ENCODE measurements at places on chromosomes 11 and 22. TPM values are rescaled to one million over a fixed set of nuclear protein-coding genes. Genes with fewer than 3 reads are reported as not detected.
A peak's percentile ranks its signal among the peaks of the same experiment; 100 is the strongest.

DNA sequence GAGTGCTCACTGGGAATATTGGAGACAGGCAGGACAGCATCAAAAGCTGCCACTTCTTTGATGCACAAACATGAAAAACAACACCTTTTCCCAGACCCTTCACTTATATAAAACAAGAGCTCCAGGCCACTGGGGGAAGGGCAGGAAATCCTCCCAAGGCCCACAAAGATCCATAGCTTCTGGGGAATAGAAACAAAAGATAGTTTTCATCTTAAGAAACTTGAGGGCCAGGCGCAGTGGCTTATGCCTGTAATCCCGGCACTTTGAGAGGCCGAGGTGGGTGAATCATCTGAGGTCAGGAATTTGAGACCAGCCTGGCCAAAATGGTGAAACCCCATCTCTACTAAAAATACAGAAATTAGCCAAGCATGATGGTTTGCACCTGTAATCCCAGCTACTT lies 15.3 kb downstream of the RTL6 start:
- H3K4me3 ChIP-seq, result no peak overlapping the region
- no peaks in the 10 kb centered on the region for H3K36me3 ChIP-seq
- peaks cover 3% of the 10 kb centered on the region for H3K27me3 ChIP-seq
- H3K4me1 ChIP-seq, result no peaks in the 10 kb centered on the region

DNA sequence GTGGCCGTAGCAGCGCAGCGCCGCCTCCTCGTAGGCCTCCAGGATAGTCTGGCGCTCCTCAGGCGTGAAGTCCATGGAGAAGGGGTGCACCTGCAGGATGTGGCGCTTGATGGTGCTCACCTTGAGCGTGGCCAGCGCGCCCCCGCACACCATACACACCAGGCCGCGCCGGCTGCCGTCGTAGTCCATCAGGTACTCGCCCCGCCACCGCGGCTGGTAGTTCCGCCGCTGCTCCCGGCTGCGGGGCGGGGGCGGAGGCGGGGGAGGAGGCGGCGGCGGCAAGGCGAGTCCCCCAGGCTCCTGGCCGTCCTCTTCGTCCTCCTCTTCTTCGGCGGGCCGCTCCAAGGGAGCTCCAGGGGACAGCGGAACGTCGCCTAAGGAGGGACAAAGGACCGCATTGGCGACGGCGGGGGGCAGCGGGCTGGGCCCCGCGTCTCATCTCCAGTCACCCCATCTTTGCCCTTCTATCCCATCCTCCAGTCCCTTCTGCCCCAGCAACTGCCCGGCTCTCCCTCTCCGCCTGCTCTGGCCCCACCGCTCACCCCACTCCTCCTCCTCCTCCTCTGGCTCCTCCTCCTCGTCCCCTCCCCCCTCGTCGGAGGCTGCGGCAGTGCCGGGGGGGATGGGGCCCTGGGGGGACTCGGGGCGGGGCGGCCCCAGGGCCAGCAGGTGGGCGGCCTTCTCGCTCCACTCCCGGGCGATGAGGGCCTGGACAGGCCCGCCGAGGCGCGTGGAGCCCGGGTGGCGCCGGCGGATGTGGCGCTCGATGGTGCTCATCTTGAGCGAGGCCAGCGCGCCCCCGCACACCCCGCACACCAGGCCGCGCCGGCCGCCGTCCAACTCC lies 4.9 kb downstream of the ZFTA start:
- H3K36me3 ChIP-seq, result peaks cover 2% of the 10 kb centered on the region
- H3K4me1 ChIP-seq, result peaks cover 31% of the 10 kb centered on the region
- DNase-seq, result no peak
- no peak overlapping the region for H3K27ac ChIP-seq
- no peak overlapping the region for H3K4me3 ChIP-seq

GRCh38 chr11:73155102-73155501 lies 13.0 kb upstream of the FCHSD2 start:
- no peaks in the 10 kb centered on the region for H3K27me3 ChIP-seq
- no peak overlapping the region for H3K27ac ChIP-seq
- H3K4me1 ChIP-seq, result peaks cover 99% of the 10 kb centered on the region
- no peaks in the 10 kb centered on the region for H3K36me3 ChIP-seq
- DNase-seq, result no peak
- no peak overlapping the region for H3K4me3 ChIP-seq

GRCh38 chr11:130095326-130095725 lies 25.6 kb downstream of the APLP2 start:
- DNase-seq, result no peak
- no peaks in the 10 kb centered on the region for H3K27me3 ChIP-seq
- no peak overlapping the region for H3K4me3 ChIP-seq
- H3K36me3 ChIP-seq, result peaks cover 5% of the 10 kb centered on the region

DNA sequence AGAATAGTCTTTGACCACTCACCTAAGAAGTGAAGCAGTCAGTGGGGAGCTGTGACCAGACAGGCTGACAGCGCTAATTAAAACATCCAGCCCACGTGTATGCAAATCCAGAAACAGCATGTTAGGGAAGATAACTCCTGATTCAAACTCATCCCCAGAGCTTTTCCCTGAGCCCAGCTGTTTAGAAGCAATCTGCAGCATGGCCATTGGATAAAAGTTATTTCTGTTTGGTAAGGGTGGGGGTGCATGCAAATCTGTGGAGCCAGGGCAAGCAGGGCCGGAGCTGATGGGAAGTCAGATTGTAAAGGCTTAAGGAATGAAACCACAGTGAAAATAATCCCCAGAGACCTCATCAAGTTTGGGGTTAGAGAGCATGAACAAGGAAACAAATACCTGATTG lies 247.9 kb upstream of the KIRREL3 start:
- H3K4me3 ChIP-seq, result no peak overlapping the region
- no peaks in the 10 kb centered on the region for H3K27me3 ChIP-seq
- no peaks in the 10 kb centered on the region for H3K4me1 ChIP-seq
- H3K27ac ChIP-seq, result no peak overlapping the region

DNA sequence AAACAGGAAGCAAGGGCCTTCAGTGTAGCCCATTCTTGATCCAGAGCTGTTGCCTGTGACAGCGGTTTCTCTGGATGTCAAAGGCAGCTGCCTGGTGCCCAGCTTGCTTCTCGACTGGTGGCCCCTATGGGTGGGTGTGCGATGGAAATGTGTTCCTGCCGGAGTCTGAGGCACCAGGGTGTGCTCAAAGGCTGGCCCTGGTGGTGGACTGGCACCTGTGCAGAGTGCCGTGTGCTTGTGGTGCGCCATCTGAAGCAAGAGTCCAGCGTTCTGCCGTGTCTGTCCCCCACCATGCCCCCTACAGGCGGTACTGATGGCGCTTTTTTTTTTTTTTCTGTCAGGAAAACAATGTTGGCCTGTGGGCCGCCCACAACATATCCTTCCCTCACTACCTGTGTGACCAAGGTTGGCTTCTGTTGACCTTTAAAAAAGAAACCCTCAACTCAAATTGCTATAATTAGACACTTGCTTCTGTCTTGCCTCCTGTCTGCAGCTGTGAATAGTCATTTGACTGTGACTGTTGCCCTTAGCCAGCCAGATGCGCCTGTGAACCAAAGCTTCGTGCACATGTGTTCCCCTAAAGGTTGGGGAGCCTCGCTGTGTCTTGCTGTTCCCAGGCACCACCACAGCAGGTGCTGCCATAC lies 4.7 kb upstream of the RANBP1 start:
- no peak overlapping the region for H3K4me3 ChIP-seq
- peak; percentile 61 for DNase-seq
- H3K27me3 ChIP-seq, result no peaks in the 10 kb centered on the region
- H3K4me1 ChIP-seq, result peaks cover 22% of the 10 kb centered on the region

DNA sequence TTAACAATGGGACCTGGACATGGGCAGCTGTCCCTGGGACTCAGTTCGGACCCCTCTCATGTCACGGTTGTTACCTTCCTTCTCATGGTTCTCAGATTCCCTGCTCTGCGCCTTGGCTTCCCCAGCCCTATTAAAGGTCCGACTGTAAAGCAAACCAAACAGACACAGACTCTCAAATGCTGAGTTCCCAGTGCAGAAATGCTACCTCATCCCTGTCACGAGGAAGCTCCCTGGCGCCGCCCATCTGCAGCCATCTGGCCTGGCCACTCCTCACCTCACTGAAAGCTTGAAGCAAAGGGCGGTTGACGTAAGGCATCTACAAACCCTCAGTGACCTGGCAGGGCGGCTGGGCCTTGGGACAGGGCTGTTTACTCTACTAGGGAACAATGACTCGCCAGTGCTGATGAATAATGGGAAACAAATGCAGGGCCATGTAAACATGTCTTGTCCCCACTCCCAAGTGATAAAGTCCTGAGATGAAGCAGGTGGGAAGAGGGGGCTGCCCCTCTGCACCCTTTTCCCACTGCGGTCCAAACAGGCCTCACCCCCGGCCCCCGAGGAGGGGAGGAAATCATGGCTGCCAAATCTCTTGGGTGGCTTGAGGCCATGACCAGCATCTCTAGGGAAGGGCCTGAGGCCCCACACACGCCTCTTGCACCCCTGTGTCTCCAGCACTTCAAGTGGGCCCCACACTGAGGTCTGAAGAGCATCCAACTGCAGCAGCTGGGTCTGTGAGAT lies 49.3 kb downstream of the SCUBE1 start:
- no peaks in the 10 kb centered on the region for H3K36me3 ChIP-seq
- no peak overlapping the region for H3K27ac ChIP-seq
- H3K4me3 ChIP-seq, result no peak overlapping the region
- peak; percentile 90 for DNase-seq
- peaks cover 70% of the 10 kb centered on the region for H3K27me3 ChIP-seq
- H3K4me1 ChIP-seq, result peaks cover 27% of the 10 kb centered on the region

- peaks cover 4% of the 10 kb centered on the region for H3K27me3 ChIP-seq
- no peaks in the 10 kb centered on the region for H3K36me3 ChIP-seq
- DNase-seq, result no peak
- H3K4me3 ChIP-seq, result no peak overlapping the region
- H3K4me1 ChIP-seq, result peaks cover 12% of the 10 kb centered on the region
- H3K27ac ChIP-seq, result no peak overlapping the region
These were observed 10.5 kb upstream of the CD3E start for GRCh38 chr11:118294053-118294452.

- peak overlapping the region; percentile 81 for H3K4me3 ChIP-seq
- no peak for DNase-seq
- H3K36me3 ChIP-seq, result peaks cover 24% of the 10 kb centered on the region
- H3K27ac ChIP-seq, result peak overlapping the region; percentile 93
- peaks cover 40% of the 10 kb centered on the region for H3K4me1 ChIP-seq
These were observed 128 bp downstream of the TAF10 start for GRCh38 chr11:6611963-6612212.

DNA sequence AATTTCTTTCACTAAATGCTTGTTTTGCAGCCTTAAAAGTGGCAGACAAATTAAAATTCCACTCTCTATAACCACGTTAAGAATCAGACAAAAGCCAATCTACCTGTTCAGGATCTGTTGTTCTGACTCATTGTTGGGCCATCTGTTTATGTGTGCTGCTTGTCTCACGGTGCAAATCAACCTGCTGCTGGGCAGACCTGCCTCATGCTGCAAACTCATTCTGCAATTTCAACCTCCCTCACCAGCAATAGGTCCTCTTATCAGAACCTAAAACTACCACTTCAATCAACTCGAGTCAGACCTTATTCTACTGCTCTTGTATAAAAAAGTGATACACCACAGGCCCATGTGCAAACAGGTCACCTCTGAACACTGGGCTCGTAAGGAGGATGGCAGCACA lies 75.1 kb downstream of the LARGE2 start:
- no peaks in the 10 kb centered on the region for H3K36me3 ChIP-seq
- H3K27ac ChIP-seq, result no peak overlapping the region
- H3K27me3 ChIP-seq, result no peaks in the 10 kb centered on the region
- no peak for DNase-seq
- H3K4me3 ChIP-seq, result no peak overlapping the region

- no peak overlapping the region for H3K27ac ChIP-seq
- H3K4me3 ChIP-seq, result no peak overlapping the region
- no peaks in the 10 kb centered on the region for H3K4me1 ChIP-seq
These were observed 352.1 kb downstream of the OPCML start for GRCh38 chr11:133180201-133180600.

- H3K4me3 ChIP-seq, result peak overlapping the region; percentile 42
- DNase-seq, result peak; percentile 65
- H3K4me1 ChIP-seq, result peaks cover 61% of the 10 kb centered on the region
- peak overlapping the region; percentile 42 for H3K27ac ChIP-seq
- H3K36me3 ChIP-seq, result no peaks in the 10 kb centered on the region
- H3K27me3 ChIP-seq, result 0 out of 3 replicates have a peak, but pooled peaks cover 5% of the 10 kb centered on the region
These were observed 8.3 kb downstream of the FXYD2 start for GRCh38 chr11:117816151-117816741.

DNA sequence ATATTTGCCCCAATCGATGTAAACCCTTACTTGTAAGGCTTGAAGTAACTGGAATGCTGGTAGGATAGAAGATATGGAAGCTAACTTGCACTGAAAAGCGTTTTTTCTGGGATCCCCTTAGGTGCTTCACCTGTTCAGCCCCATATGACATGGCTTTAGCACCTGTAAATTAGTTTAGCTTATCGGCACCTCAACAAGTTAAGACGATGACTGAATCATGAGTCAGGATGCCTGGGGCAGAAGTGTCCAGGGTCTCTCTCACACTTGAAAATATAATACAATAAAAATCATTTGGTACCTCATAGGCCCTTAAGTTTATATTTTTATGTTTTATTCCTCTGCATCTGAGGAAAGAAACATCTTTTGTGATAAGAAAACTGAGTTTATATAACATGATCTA lies 409.2 kb upstream of the LRRC4C start:
- no peaks in the 10 kb centered on the region for H3K27me3 ChIP-seq
- DNase-seq, result no peak
- no peaks in the 10 kb centered on the region for H3K36me3 ChIP-seq
- H3K4me1 ChIP-seq, result no peaks in the 10 kb centered on the region

DNA sequence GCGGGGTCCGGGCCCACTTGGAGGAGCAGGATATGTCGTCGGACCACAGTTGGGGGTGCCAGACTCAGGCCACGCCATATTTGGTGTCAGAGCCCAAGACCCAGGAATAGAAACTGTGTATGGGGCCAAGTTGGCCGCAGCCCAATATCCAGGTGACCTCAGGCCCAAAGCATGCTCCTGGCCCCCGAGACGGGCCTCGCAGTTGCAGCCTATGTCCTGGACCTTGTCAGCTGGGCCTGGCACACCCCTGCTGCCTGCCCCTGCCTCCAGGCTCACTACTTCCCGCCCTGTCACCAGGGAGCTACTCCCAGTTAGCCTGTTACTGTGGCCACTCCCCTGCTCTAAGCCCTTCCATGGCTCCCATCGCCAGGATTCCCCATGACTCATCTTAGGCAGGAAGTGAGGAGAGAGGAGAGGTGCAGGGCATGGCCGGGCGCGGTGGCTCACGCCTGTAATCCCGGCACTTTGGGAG lies 23.1 kb downstream of the A4GALT start:
- DNase-seq, result peak; percentile 61
- no peak overlapping the region for H3K4me3 ChIP-seq
- H3K4me1 ChIP-seq, result peaks cover 24% of the 10 kb centered on the region

DNA sequence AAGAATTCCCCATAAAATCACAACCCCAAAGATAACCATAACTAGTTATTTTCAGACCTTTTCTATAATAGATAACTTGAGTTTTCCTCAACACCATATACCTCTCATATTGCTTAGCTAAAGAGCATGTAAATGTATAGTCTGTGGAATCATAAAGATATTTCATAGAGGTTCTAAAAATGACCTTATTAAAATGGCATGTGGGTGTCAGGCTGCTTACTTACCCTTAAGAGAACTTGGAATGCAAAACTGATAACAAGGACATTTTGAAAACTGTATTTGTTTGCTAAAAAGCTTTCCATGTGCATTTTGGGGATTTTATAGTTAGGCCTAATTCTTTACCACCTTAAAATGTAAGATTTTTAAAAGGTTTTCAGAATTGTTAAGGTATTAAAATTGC lies 4.7 kb downstream of the SIK2 start:
- H3K36me3 ChIP-seq, result no peaks in the 10 kb centered on the region
- peaks cover 41% of the 10 kb centered on the region for H3K4me1 ChIP-seq
- no peak overlapping the region for H3K4me3 ChIP-seq
- H3K27ac ChIP-seq, result no peak overlapping the region
- no peaks in the 10 kb centered on the region for H3K27me3 ChIP-seq

FAM118A gene
- total RNA-seq, result 26.4 TPM

GPHA2 gene
- total RNA-seq, result 11.6 TPM

IPO7 gene
- 197 TPM for total RNA-seq

TRIM51 gene
- not detected for total RNA-seq

PRR33 gene
- total RNA-seq, result not detected

SLC37A4 gene
- total RNA-seq, result 25.6 TPM

JHY gene
- total RNA-seq, result not detected

OR2AG2 gene
- not detected for total RNA-seq

RAB3IL1 gene
- 1.3 TPM for total RNA-seq
